DND-41 (cell line): ENCODE measurements at places on chromosomes 4 and X.

DNA sequence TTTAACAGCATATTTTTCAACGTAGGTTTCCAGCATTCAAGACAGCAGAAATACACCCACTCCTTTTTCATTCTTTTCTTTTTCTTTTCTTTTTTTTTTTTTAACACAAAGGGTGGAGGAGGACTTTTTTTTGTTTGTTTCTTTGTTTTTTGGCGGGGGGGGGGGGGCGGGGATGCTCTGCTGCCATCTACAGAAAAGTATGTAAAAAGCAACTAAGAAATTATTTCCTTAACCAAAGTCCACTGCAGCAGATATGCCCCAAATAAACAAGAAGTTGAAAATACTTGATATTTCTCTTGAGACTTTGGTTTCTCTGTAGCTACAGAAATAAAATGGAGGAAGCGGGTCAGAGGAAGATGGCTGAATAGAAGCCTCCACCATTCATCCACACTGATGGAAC lies 63.2 kb upstream of the PBDC1 start:
- DNase-seq = no peak

- DNase-seq = no peak
Observed at GRCh38 chrX:154011376-154012335, 8.0 kb downstream of the IRAK1 start.

DNA sequence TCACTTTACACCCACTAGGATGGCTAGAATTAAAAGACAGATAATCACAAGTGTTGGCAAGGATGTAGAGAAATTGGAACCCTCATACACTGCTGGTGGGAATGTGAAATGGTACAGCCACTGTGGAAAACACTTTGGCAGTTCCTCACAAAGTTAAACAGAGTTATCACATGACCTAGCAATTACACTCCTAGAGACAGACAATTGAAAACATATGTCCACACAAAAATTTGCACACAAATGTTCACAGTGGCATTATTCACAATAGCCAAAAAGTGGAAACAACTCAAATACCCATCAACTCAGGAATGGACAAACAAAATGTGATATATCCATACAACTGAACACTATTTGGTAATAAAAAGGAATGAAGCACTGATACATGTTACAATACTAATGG lies 5.7 kb downstream of the ZNF280C start:
- DNase-seq = no peak

GRCh38 chr4:40596522-40596921 lies 33.1 kb downstream of the RBM47 start:
- DNase-seq = no peak

DNA sequence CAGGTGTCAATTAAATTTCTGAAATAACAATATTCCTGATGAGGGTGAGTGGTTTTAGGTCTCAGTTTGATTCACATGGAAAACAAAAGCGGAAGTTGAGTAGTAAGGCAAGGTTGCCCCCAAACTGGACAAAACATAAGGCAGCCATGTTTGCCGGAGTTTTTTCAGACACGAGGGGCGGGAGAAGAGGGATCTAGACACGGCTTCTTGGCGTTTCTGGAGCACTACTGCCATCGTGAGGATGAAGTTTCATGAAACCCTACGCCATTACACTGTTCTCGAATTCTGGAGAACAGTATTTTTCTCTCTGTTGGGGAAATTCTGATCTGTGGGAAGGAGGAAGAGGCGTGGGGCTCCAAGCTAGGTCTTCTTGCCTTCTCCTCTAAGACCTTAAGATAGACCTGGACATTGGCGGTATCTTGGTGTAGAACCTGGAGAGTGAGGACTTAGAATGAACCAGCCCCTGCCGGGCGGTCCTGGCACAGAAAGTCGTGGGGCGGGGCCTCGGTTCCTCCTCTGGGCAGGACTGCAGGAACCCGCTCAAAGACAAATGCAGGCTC lies 160.3 kb downstream of the OR13H1 start:
- no peak for DNase-seq

DNA sequence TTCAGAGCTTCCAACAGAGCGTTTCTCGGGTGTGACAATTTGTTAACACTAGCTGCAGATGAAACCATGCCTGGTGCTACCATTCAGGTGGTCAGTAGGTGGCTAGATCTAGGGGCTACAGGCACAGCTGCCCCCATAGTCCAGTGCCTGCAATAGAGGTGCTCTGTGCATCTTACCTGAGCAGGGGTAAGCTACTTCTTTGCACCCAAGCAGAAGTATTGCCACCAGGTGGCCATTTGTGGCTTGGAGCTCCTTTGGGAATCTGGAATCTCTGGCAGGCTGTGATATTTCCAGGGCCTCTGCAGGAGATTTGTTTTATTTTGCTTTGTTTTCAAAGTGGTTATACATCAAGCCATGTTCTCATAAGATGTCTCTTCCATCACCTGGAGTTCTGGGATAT lies 170.7 kb upstream of the PUDP start:
- no peak for DNase-seq

- DNase-seq = no peak
Observed at GRCh38 chrX:129065895-129066294, 457.4 kb downstream of the SMARCA1 start.

- DNase-seq = peak; percentile 2
Observed at GRCh38 chrX:1462596-1463251, 10.0 kb upstream of the ASMTL start.
